IMR-90 (cell line): ENCODE measurements at places on chromosomes 4 and X.

DNA sequence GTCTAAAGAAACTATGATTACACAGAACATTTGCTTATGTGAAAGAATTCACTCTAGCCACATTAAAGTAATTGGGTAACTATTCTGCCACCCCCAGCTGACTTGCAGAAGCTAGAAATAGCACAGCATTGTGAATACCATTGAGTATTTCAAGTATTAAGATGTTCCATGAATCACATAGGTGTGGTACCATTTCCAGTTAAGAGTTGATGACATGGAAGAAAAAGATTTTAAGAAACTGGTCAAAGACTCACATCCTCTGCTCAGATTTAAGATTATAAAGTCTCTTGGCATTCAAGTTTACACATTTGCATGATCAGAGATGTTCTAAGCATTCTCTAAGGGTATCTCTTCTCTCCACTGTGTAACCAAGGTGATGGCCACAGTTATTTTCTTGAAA, 287.5 kb downstream of the CAMK2D start:
- peak; percentile 82 for DNase-seq

GRCh38 chr4:60223208-60223923, 976.8 kb upstream of the ADGRL3 start:
- no peak for DNase-seq

GRCh38 chrX:139850968-139851367, 81.9 kb downstream of the ATP11C start:
- no peak for DNase-seq

- no peak for DNase-seq
These were observed 9.9 kb downstream of the PAGE2 start for GRCh38 chrX:55098691-55099090.

- no peak for DNase-seq
These were observed 17.6 kb downstream of the ARMCX2 start for GRCh38 chrX:101642093-101642492.

DNA sequence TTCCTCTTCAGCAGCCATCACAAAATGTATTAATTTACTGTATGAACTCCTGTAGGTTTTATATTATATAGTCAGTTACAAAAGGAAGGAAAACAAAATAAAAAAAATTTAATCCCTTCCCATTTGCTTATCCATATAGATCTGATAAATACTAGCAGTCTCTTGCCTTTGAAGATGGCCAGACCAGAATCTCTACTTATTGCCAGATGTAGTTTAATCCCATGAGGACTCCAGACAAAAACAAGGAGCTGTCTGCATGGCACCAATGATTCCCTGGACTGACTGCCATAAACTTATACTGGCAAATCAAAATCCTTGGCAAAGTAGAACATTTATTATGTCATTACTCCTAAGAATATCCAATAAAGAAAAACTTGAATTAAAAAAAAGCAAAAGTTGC, 223.3 kb upstream of the MAB21L2 start:
- DNase-seq: no peak

- DNase-seq: no peak
These were observed 18.0 kb upstream of the XPNPEP2 start for GRCh38 chrX:129720741-129721140.

- DNase-seq: peak; percentile 11
These were observed 112.9 kb downstream of the PTPN13 start for GRCh38 chr4:86706923-86707597.

GRCh38 chr4:182231080-182231479, 12.1 kb upstream of the TENM3 start:
- DNase-seq: peak; percentile 53

DNA sequence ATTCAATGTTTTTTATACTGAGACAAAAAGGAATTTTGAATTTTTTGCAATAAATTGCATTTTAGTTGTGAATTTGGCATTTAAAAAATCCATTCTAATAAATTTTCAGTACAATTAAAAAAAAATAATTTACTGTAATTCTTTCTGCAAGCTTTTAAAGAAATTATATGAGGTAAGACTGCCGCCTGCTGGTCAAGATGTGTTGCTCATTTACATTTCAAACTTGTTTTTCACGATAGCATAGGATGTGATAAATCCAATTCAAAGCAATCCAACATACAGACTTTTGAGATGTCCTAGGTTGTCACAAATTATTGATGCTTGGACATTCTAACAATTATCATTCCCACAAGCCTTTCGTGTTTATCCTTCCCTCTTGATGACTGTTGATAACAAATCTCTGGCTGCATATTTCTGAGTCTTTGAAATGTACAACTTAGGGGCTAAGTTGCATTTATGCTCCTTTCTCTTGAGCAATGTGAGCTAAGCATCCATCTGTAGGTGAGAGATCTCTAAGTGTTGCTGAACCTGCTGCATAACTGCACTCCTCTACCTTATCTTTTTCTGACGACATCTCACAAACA, 21.7 kb upstream of the MFAP3L start:
- peak; percentile 71 for DNase-seq

DNA sequence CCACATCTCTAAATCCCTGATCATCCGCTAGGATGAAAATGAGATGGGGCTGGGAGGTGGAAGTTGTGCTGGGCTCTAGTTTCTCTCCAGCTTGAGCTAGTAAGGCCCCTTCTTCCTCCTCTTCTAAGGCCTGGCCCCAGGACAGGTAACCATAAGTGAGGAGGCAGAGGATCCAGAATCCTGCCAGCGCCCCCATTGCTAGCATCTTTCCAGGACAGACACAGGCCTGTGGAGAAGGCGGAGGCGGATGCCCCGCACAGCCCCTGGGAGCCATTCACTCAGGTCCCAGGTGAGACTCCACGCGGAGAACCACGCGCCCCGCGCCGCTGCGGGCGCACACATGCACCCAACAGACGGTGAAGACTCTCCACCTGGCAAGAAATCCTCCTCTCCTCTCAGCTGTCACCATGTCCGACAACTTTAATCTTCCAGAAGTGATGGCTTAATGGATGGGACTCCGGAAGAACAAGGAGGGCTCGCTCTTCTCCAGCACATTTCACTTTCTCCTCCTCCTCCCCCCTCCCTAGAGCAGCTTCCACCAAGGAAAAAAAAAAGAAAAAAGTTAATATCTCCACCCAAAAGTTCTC, 793 bp downstream of the ARSJ start:
- peak; percentile 18 for DNase-seq

- DNase-seq: no peak
These were observed 1362.5 kb upstream of the PABPC4L start for GRCh38 chr4:135564090-135564489.

GRCh38 chr4:83830138-83830888, 294.4 kb downstream of the GPAT3 start:
- no peak for DNase-seq

DNA sequence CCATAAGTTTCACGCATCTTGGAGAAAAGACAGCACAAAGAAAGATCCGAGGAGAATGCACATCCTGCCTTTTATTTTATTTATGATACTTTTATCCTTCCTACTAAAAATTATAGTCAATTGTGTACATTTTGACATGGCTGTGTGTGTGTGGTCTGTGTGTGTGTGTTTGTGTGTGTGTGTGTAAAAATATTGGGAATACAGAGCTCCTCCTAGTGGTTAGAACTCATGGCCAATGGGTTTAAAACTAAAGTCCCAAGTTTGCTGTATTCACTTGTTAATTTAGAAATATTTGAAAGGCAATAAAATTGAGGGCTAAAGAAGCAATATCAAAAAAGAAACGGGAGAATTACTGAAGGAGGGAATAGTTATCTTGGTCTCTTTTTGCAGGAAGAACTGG, 47.5 kb downstream of the NKX6-1 start:
- DNase-seq: no peak

GRCh38 chr4:138188406-138189084, 53.6 kb downstream of the SLC7A11 start:
- peak; percentile 39 for DNase-seq

- DNase-seq: no peak
These were observed 203.9 kb upstream of the VCX3A start for GRCh38 chrX:6738518-6739470.

DNA sequence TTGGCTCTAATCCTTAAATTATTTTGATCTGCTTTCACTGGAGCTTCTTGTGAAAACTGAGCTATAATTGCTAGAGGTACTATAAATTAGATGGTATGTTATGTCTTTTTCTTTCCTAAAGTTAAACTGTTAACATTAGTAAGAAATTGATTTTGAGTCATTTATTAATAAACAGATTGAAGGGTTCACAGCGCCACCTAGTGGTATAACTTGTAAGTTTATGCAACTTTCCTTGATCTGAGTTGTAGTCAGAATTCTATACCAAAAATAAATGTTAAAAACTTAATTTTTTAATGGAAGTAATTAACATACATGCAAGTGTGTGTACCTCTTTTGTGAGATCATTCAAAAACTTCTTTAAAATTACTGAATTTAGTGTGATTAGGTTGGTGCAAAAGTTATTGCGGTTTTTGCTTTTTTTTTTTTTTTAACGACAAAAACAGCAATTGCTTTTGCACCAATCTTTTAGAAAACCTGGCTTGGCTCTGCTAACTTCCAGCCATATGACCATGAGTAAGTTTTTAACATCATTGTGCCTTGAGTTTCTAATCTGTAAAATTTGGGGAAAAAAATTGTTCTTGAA, 151.5 kb downstream of the CENPC start:
- peak; percentile 50 for DNase-seq

DNA sequence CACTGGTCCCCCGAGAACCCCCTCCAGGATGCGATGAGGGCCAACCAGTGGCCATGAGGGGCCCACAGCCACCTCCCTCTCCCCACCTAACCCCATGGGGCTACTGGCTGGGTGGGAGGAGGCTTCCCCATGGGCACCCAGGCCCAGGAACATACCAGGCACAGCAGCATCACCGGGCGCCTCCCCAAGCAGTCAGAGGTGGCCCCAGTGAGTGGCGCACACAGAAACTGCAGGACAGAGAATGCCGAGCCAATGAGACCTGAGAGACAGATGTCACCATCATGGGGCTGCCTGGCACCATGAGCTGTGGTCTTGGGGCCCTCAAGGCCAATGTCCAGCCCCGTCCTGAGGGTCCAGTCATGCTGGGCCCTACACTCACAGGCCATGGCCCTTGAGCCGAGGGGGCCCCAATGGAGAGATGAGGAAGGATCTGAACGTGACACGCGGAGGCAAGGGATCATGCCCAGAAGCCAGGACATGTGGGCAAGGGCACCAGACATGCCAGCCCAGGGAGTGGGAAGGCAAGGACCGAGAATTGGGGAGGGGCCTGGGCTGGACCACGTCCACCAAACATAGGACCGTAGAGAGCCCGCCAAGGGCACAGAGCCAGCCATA, 30.1 kb downstream of the NOP14 start:
- no peak for DNase-seq

GRCh38 chr4:95798727-95799126, 41.2 kb upstream of the PDHA2 start:
- no peak for DNase-seq

DNA sequence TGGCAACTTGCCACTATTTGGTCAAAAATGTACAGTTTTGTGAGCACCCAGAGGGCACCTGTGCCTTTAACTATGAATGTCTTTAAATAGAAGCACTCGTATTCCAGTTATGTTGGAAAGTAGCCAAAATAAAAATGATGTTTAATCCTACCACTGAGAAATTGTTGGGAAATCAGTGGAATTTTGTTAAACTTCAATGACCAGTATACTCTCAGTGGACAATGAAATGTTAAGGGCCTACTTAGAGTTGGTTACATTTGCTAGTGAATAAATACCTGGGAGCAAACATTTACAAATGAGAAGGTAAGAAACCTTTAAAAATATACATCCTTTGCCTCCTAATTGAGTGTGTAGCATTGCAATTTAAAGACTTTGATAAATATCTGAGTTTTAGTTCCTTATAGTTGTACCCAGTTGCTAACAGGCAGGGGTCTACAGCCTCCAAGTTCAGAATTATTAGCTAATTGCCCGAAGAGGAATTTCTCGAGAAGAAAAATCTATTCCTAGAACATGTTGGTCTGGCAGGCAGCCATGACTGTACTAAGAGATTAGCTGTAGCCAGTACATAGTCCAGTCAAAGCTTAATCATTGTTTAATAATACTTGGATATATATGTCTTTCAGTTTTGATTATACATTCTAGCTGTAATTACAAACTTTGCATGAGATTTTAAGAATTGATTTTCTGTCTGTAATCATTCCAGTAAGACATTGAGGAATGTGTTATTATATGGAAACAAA, 93.2 kb downstream of the IL1RAPL2 start:
- DNase-seq: no peak

- DNase-seq: no peak
These were observed 77.9 kb downstream of the CXXC4 start for GRCh38 chr4:104416725-104417356.

DNA sequence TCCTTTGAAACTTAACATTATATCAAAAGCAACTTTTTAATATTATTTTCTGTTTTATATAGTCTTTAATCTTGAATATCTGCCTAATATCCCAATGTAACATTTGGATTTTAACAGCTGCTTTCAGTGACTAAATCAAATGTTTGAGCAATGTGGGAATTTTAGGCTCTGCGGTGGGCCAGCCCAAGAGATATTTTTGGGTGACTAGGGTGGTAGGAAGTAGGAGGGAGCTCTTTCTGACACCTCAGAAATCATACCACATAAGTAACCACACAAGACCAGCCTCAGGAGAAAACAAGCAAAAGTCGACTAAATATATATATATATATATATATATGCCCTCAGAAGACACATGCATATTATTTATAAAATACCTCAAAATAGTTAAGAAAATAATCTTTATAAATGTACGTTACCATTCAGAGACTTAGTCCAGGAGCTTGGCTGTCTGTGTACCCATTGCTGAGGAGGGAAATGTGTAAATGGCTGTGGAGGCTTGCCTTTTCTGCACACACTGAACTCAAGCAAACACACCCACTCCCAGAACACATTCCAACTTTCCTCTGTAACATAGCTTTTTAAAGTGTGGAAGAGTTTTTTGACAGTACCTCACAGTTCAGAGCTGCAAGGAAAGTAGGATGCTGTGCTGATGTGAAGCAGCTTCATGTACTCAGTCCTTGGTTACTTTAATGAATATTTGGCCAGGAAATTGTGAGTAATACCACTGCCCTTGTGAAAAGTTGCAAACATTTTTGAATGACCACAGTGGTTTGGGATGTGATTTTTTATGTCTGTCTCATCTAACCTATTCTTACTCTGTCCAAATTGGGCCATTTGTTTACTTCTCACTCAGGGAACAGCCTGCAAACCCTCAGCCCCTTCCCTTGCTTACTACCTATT, at the start of gene RTL3:
RTL3 (minus strand) TSS at position 484 of the 900 bp plus-strand sequence. CDS start 908 bp downstream, outside the sequence.
- DNase-seq: peak; percentile 78

- DNase-seq: no peak
These were observed 5.8 kb downstream of the NKX3-2 start for GRCh38 chr4:13538427-13538973.

DNA sequence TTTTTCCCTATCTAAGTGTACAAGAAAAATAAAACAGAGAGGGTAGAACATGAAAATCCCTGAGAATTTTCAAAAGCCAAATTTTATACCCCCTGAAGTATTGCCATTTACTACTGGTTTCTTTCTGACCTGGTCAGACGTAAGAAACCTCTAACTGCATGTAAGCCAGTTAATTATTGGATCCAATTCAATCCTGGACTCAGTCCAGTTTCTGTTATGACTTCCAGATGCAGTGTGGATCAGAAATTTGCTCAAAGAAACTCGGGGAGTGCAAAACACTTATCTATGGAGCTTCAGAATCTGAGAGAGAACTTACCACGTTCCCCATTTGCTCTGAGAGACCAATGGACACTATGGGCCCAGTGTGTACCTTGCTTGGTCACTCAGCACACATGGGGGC, 383.5 kb downstream of the KLHL4 start:
- no peak for DNase-seq

GRCh38 chr4:77007358-77008230, 58.0 kb downstream of the SEPTIN11 start:
- DNase-seq: peak; percentile 83
